ENCODE measurements at places on chromosomes 7 and 10. TPM values are rescaled to one million over a fixed set of nuclear protein-coding genes. Genes with fewer than 3 reads are reported as not detected.

Gene GRID2IP
- total RNA-seq = not detected

Gene GPR158
- total RNA-seq = 0.04 TPM

Gene C10orf62
- not detected for total RNA-seq

Gene GLI3
- 0.09 TPM for total RNA-seq

Gene MAT1A
- total RNA-seq = not detected

Gene LHFPL3
- not detected for total RNA-seq

Gene PDE1C
- 3.3 TPM for total RNA-seq

Gene RARRES2
- not detected for total RNA-seq

Gene MYH16
- total RNA-seq = 0.81 TPM

Gene DPY19L1
- total RNA-seq = 45.7 TPM

Gene PSMG3
- 105 TPM for total RNA-seq

Gene FAM221A
- total RNA-seq = 0.60 TPM

Gene DNAJC30
- 9.9 TPM for total RNA-seq

Gene CFTR
- not detected for total RNA-seq

Gene C7orf33
- total RNA-seq = not detected

Gene EPHB6
- total RNA-seq = 0.17 TPM

Gene FAM237B
- total RNA-seq = not detected

Gene OPALIN
- not detected for total RNA-seq

Gene ALDH18A1
- total RNA-seq = 48.7 TPM

Gene PTPN20
- total RNA-seq = 4.5 TPM

Gene BUD23
- 132 TPM for total RNA-seq

Gene GARIN1A
- total RNA-seq = 1.2 TPM

Gene IFIT2
- 2.8 TPM for total RNA-seq

Gene FGF8
- total RNA-seq = not detected

Gene SDHAF3
- 58.5 TPM for total RNA-seq

Gene PPP1R9A
- total RNA-seq = 3.3 TPM

Gene CELF2
- 0.07 TPM for total RNA-seq

Gene SPDYE2B
- not detected for total RNA-seq

Gene FBXO24
- 0.07 TPM for total RNA-seq

Gene GIMAP6
- not detected for total RNA-seq

Gene SLC13A1
- not detected for total RNA-seq

Gene ATP6V1F
- 276 TPM for total RNA-seq

Gene CNNM1
- 21.9 TPM for total RNA-seq

Gene FGL2
- total RNA-seq = not detected

Gene WASL
- 25.1 TPM for total RNA-seq

Gene FAM200A
- 4.2 TPM for total RNA-seq
